Ovary (tissue), 10 donors: ENCODE measurements at places on chromosomes 12 and 14. TPM values are rescaled to one million over a fixed set of nuclear protein-coding genes. Genes with fewer than 3 reads are reported as not detected.

GZMH gene
- 0.47 TPM for total RNA-seq

CD69 gene
- 1.4 TPM for total RNA-seq

ASB2 gene
- 5.5 TPM for total RNA-seq

TSHR gene
- total RNA-seq: not detected

SPIC gene
- not detected for total RNA-seq

PROX2 gene
- total RNA-seq: not detected

SMCO3 gene
- not detected for total RNA-seq

GPX2 gene
- total RNA-seq: not detected

FAR2 gene
- 0.99 TPM for total RNA-seq

SLCO1C1 gene
- not detected for total RNA-seq

TMCC3 gene
- 7.5 TPM for total RNA-seq

AKAP6 gene
- total RNA-seq: 13.1 TPM

TMEM229B gene
- total RNA-seq: 3.5 TPM

HOXC9 gene
- 0.35 TPM for total RNA-seq

GALNT16 gene
- 3.3 TPM for total RNA-seq

GSKIP gene
- 7.5 TPM for total RNA-seq

DBX2 gene
- not detected for total RNA-seq

OTUB2 gene
- total RNA-seq: 0.48 TPM

DIO2 gene
- 0.69 TPM for total RNA-seq

KCNC2 gene
- total RNA-seq: not detected

ZC3H10 gene
- 9.0 TPM for total RNA-seq

SLC38A4 gene
- total RNA-seq: 0.79 TPM

TMEM30B gene
- total RNA-seq: 6.7 TPM

ATP23 gene
- total RNA-seq: 5.2 TPM

FGD6 gene
- 15.2 TPM for total RNA-seq

VRTN gene
- not detected for total RNA-seq

AMIGO2 gene
- total RNA-seq: 44.1 TPM

GPRC5A gene
- 37.9 TPM for total RNA-seq

OTOGL gene
- total RNA-seq: 0.11 TPM

CCDC177 gene
- total RNA-seq: not detected

CKAP4 gene
- 54.0 TPM for total RNA-seq

WDR89 gene
- 15.2 TPM for total RNA-seq

TRPV4 gene
- not detected for total RNA-seq

C14orf132 gene
- total RNA-seq: 7.5 TPM

E2F7 gene
- total RNA-seq: 0.17 TPM

TARBP2 gene
- 19.2 TPM for total RNA-seq

KRT83 gene
- not detected for total RNA-seq

PTPRQ gene
- total RNA-seq: 0.05 TPM

KRT71 gene
- not detected for total RNA-seq

GPRC5D gene
- 0.37 TPM for total RNA-seq

LMNTD1 gene
- total RNA-seq: not detected

MBD6 gene
- total RNA-seq: 79.7 TPM

C3AR1 gene
- total RNA-seq: 17.6 TPM

IKZF4 gene
- 23.6 TPM for total RNA-seq

ANKS1B gene
- 27.2 TPM for total RNA-seq

RHOJ gene
- total RNA-seq: 4.9 TPM

TROAP gene
- total RNA-seq: 1.2 TPM

ARMH4 gene
- total RNA-seq: 6.3 TPM
